ENCODE measurements at places on chromosomes 4 and X. TPM values are rescaled to one million over a fixed set of nuclear protein-coding genes. Genes with fewer than 3 reads are reported as not detected.

DNA sequence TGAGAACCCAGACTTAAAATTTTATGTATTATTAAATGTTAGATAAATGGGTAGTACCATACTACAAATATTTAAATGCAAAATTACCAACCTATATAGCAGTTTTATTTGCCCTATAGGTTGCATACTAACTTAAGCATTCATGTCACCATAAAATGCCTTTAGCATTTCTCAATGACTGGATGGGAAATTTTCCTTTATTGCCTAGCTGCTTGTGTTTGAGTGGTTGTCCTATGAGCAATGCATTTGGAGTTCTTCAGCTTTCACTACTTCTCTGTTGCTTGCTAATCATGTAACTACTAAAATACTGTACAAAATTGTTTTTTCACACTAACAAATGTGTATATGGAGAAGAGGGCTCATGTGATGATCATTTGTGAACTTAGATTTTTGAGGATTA, 44.2 kb upstream of the CEP135 start:
- DNase-seq: no peak

- no peak for DNase-seq
Observed at GRCh38 chr4:163662768-163663167, 168.3 kb downstream of the TMA16 start.

GRCh38 chr4:186728631-186729271, 5.1 kb upstream of the FAT1 start:
- DNase-seq: no peak

- DNase-seq: no peak
Observed at GRCh38 chr4:98193459-98194105, 50.3 kb upstream of the STPG2 start.

CENPVL2 gene
- not detected for total RNA-seq

SSX3 gene
- not detected for total RNA-seq

Measured in NCI-H460 (cell line).